IMR-90 (cell line): ENCODE measurements at places on chromosomes 5 and 9.

- peak; percentile 95 for DNase-seq
Observed at GRCh38 chr5:124343451-124343867, 403.0 kb downstream of the ZNF608 start.

- peak; percentile 44 for DNase-seq
Observed at GRCh38 chr5:140182803-140183367, 7.9 kb downstream of the CYSTM1 start.

GRCh38 chr5:74641735-74642542, 1.4 kb upstream of the ENC1 start:
- DNase-seq = peak; percentile 87

DNA sequence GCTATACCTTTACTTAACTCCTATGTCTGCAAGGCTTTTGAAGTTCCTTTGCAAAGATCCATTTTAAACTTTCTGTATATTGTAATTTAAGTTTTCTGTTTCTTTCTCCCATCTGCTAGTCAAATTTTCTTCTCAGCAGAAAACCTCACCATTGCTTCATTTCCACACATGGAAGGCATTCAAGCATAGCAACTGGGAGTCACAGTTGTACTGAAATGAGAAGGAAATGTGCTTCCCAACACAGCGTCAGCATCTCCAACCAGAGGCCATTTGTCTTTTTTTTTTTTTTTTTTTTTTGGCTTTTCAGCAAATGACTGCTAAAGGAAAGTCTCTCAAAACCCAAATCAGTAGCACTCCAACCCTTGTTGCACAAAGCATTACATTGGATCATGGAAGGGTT, 92.5 kb downstream of the RAB3C start:
- DNase-seq = no peak

- DNase-seq = no peak
Observed at GRCh38 chr9:120724757-120725400, 10.6 kb upstream of the MEGF9 start.
